Activated CD4-positive, alpha-beta T cell treated with anti-CD3 and anti-CD28 coated beads, Interleukin-2, amount 10 ng/mL, durations not matched to agents 7 days and 5 days (primary cell): ENCODE measurements at places on chromosomes 16 and 17. TPM values are rescaled to one million over a fixed set of nuclear protein-coding genes. Genes with fewer than 3 reads are reported as not detected.

DNA sequence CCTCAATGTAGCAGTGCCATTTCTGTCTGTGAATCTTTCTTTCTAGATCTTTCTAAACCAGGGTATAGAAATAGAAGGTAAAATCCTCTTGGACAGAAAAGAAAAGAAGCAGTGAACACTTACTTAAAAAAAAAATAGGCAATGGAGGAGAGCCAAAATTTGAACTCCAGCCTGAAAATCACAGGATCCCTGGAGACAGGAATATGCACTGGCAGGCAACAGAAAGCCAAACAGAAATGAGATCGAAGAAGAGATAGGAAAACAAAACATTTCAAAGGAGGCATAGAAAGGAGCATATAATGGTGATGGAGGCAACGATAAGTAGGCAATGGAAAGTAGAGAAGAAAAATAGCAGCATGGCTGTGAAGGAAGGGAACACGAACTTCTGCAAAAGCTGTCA, 253.7 kb upstream of the HSBP1 start:
- no peak for DNase-seq
- H3K4me1 ChIP-seq: no peaks in the 10 kb centered on the region
- H3K4me3 ChIP-seq: no peak overlapping the region

Gene FOXN1
- not detected for total RNA-seq

Gene ERN2
- not detected for total RNA-seq

Gene KRTAP3-2
- total RNA-seq: not detected
